Fibroblast of lung (primary cell): ENCODE measurements at places on chromosomes 1 and 21. TPM values are rescaled to one million over a fixed set of nuclear protein-coding genes. Genes with fewer than 3 reads are reported as not detected.

Gene DIO1
- not detected in 2 replicates for total RNA-seq

Gene PLA2G2C
- total RNA-seq, result not detected in 2 replicates

Gene CLCNKB
- under 0.01 and 0.33 TPM in 2 replicates for total RNA-seq

- no peak for DNase-seq
Observed at GRCh38 chr1:192529031-192529755, 46.4 kb upstream of the RGS1 start.

DNA sequence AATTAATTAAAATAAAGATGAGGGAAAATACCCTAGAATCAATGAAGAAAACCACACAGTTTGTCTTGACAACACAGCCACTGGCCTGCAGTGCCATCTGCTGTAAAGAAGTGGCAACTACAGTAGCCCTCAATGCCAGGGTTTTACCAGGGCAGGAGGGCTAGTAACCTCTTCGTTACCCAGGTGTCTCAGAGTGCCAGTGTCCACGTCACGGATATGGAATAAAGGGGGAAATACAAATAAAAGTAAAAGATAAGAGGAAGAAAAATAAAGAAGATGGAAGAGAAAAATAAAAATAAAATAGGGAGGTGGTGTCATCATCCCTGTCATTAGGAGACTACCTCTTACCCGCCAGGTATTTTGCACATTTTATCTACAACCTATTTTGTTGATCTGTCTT lies 14.2 kb upstream of the SLC44A3 start:
- DNase-seq, result peak; percentile 66

DNA sequence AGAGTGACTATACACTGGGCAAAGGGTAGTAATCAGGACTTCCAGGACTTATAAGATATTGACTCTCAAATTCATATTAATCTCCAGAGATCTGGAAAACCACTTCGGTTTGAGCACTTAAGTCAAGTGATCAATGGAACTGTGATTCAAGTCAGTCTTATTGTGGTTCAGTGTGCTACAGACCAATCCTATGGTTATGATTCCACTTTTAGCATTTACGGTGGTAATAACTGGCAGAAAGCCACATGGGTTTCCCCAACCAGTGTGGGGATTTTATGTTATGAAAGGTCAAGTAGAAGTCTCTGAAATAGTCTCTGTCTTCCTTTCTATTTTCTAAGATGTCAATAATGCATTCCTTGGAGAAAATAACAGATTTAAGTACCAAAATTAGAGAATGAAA lies 151.3 kb upstream of the NEGR1 start:
- DNase-seq, result no peak

DNA sequence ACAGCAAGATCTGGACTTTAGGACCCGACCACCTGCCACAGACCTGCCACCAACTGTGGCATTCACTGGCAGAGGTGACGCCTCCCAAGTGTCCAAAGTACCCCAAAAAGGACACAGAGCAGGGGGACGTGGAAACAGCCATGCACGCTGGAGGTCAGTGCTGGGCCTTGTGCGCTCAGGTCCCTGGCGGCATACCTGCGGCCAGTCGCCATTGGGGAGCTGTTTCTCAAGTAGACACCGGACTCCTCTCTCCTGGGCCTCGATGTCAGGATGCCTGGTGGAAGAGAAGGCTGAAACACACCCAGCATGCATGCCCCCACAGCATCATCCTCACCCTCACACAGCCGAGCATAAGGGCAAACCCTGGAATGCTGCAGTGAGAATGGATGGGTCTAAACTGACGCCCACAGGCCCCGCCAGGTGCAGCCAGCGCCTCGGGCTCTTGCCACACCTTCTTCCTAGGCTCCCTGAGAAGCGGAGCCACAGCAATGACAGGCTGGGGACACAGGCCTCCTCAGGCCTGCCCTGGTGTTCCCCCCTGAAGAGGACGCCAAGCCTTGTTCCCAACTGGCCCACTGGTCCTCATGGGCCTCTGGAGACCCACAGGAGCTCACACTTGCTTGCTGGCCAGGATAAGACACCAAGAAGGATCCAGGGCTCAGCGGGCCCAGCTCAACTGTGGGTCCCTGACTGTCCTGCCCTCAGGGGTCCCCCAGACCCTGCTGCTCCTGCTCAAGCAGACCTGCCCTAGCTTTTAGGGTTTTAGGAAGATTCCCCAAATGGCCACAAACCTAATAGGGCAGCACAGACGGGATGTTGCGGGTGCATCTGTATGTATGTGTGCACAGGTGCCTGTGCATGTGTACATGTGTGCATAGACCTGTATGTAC lies 7.7 kb upstream of the SPATC1L start:
- DNase-seq, result no peak

- DNase-seq, result no peak
Observed at GRCh38 chr1:218845589-218845988, 328.1 kb upstream of the LYPLAL1 start.

- no peak for DNase-seq
Observed at GRCh38 chr1:206798384-206798996, 26.2 kb upstream of the IL10 start.
